Activated T-cell treated with anti-CD3 and anti-CD28 coated beads for 48 hours (primary cell): ENCODE measurements at places on chromosomes 7 and 10.

DNA sequence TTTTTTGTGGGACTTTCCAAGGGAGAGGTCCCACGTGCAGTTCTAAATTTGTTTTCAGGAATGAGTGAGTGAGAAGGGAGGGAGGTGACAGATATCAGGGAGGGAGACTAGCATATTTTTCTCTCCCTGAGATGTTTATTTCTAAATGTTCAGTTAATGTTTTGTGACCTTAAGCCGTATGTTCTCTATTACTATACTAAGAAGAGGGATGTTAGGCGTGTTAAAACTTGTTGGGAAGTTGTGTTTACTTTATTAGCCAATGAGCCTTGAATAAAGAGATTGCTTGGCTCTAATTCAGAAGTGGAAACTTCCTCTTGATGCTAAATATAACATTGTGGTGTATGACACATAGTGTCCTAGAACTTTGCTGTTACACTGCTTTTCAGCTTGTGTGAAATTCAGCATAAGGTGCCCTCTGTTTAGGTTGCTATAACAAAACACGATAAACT is 37.3 kb downstream of the DNAH11 start:
- DNase-seq = no peak

GRCh38 chr10:25174461-25175230 is at the start of gene GPR158:
TSS of gene GPR158 (plus strand) at chr10:25175001. CDS start at chr10:25175421, 420 bp downstream.
- DNase-seq = peak; percentile 48

GRCh38 chr10:125049216-125049881 is 107.4 kb downstream of the ZRANB1 start:
- DNase-seq = no peak

- peak; percentile 10 for DNase-seq
Measured at GRCh38 chr10:50508315-50509051, 115.3 kb downstream of the SGMS1 start.

DNA sequence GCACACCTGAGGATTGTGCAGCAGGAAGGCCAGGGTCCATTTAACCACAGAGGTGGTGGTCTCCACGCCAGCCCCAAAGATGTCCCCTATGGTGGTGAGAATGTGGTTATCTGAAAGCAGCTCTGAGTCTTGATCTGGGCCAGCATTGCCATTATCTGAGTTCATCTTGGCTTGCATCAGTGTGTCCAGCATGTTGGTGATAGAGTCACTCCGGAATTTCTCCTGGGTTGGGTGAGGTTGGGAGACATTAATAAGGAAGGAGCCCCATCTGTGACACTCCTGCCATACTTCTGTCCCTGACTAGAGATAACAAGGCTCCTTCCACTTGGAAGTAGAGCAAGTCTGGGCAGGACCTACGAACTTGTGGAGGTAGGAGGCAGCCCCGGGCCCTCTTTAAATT is 4.2 kb downstream of the CYP17A1 start:
- no peak for DNase-seq
